ENCODE measurements at places on chromosomes 7 and 10.
A peak's percentile ranks its signal among the peaks of the same experiment; 100 is the strongest.

DNA sequence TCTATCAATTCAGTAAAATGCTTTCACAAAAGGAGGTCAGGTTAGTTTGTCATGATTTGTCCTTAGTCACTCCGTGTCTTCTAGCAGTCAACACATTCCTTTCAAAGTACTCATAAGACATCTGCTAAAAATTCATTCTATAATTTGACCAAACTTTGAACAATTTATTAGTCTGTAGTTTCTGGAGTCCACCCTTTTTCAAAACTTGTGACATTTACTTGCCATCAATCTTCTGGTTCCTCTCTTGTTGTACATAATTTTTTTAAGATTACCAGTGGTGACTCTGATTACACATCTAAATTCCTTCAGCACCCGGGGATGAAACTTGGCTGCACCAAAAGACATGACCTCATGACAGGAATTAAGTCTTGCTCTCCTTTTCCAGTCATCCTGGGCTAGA, 130.1 kb downstream of the NEBL start:
- DNase-seq: no peak

GRCh38 chr7:29270594-29271318, 76.2 kb downstream of the CHN2 start:
- DNase-seq: no peak

GRCh38 chr10:72375585-72375984, 20.9 kb upstream of the DNAJB12 start:
- no peak for DNase-seq

DNA sequence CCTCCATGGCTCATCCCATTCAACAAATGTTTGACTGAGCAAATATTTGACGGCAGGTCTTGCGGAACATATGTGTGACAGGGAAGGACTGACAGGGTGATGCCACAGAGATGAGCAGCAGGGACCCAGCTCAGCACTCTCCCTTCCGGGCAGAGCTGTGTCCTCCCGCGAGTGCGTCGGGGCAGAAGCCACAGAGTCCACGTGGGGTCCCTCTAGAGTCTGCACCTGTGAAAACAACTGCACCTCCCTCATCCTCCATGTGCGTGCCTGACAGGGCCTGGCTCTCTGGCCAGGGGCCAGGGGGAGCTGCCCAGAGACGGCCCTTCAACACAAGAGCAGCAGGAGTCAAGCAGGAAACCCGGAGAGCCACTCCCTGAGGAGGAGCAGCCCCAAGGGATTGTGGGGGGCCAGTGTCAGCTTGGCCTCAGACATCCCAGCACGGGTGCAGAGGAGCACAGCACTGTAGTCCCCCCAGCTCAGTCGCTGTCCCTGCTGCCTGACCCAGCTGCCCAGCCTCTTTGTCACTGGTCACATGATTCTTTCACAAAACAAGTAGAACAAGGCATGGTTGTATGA, 83.6 kb upstream of the TMEM72 start:
- DNase-seq: peak; percentile 25

DNA sequence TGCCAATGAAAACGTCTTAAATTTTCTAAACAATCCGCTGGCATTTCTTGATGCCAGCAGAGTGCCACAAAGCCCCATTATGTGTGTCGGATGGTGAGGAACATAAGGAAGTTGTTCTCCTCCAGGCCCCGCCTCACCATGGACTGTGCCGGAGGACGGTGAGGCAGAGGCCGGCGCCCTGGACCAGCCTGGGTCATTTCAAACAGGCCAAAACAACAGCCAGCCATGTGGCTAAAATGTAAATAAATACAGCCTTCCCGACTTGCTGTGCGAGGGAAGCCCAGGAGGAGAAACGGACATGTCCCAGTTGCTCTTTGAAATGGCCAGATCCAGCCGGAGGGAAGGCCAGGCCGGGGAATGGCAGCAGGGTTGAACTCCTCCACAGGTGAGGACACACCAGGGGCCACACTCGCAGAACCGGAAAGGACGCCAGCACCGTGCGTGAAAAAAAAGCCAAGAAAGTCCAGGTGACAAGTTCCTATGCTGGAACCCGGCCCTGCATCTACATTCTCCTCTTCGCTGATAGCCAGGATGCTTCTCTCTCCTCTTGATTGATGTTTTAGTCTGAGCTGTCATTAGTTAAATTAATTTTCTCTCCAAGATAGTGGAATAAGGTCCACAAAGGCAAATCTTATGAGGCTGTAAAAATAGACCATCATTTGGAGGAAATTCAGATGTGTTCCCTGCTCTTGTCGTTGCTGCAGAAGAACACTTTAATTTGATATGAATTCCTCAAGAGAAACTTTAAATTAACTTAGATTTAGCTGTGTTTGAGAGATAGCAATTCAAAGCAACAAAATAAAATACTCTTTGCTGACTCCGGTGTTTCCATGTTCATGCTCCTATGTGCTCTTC, 64.6 kb downstream of the EBF3 start:
- DNase-seq: no peak

DNA sequence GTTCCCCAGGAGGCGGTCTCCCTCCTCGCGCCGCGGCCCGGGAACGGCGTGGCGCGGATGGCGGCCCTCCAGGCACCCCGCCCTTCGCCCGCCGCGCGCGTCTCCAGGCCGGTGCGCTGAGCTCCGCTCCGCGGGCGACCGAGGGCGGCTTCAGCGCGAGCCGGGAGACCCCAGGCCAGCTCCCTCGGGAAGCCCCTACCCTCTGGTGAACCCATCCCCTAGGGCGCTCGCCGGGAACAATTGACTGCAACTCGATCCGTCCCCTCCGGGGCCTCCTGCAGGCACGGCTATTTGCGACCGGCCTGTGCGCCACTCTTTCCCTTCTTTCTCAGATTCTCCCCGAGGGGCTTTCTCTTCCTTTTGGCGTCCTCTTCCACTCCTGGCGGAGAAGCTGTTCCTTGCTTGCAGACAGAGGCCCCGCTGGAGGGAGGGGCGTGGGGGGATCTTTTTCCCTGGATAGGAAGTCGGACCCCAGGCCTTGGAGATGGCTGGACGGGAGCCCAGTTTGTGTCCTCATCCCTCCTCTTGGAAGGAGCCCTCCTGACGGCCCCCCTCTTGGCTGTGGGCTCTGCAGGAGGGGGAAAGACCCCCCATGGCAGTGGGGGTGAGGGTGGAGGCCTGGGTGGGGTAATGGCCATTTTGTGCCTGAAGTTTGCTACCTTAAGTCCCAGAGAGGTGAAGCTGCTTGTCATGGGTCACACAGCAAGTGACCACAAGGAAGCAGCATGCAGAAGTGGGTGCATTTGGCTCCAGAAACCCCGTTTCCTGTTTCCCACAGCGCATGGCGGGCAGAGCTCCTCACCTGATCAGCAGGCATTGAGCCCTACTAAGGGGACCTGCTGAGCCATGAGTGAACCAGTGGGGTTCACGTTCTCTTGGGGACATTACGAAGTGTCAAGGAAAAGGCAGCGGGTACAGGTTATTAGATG, 171.2 kb upstream of the TNRC18 start:
- DNase-seq: peak; percentile 89

DNA sequence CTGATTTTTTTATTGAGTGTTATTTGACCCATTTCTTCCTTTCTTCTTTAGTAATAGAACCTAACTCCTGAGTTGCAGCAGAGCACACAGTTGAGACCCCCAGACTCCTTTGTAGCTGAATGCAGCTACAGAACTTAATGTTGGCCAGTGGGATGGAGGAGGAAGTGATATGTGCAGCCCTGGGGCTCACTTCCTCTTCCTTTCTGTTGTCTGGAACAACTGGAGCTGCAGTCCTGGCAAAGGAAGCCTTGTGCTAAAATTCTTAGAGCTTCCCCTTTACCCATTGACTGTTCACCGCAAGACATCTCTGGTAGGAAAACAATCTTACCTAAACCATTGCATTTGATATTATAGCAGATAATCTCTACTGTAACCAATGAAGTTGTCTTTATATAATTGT, 86.6 kb downstream of the ITGB8 start:
- no peak for DNase-seq

DNA sequence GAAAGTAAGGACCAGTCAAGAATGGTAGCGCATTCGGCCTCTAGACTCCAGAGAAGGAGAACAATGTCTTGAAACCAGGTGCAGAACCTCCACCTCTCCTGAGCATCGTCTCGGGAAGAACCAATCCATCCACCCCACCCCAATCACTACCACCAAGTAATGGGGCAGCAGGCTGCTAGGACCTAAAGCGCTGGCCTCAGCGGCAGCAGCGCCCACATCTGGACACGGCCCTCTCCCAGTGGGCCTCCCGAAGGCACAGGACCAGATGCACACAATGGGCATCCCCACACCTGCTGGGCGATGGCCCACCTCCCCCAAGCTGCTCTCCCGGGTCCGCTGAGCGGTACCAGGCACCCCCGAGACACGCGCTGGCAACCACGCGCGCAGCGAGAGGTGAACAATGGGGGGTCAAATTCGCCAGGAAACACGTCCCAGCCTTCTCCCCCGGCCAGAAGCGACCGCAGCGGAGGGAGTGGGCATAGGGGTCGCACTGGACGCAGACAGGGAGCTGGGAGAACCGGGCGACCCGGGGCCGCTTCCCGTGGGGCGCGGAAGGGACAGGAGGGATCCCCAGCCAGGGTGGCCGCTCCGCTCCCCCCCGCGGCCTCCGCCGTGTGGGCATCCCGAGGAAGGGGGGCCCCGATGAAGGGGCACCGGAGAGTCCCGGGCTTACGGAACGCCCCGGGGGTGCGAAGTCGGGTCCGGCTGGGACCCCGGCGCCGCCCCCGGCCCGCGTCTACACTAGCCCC, 506 bp downstream of the CTTNBP2 start:
- peak; percentile 72 for DNase-seq

DNA sequence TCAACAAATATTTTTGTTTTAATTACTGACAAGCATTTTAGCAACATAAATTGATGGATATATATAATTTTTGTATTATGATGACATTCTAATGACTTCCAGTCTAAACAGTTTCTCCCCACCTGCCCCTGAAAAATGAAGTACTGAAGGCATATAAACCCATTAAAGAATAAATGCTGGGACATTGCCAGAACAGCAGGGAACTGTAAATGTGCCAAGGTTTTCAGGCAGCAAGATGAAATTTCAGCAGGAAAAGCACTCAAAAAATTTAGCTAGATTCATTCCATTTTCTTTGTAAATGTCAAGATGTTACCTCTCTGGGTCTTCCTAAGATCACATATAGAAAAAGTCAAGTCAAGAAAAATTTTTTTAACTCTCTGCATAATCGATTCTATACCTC, 11.0 kb upstream of the TLL2 start:
- DNase-seq: no peak

DNA sequence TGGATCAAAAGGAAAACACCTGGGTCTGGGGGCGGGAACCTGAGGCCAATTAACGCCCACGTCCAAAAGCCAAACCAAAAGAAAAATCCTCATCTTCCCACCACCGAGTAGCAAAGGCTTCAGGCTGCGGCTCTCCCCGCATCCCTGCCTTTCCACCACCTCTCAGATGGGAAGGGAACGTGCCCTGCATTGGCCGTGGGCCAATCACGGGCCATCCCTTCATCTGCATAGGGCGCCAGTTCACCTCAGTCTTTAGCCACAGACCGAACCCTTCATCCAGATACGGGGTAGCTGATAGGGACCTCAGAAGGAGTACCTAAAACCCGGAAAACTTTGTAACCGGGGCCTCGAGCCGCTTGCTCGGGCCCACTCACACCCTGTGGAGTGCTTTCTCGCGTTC, 626 bp downstream of the PRPF18 start:
- no peak for DNase-seq

- no peak for DNase-seq
Observed at GRCh38 chr10:117360016-117360415, 15.2 kb downstream of the PDZD8 start.

GRCh38 chr10:77233466-77233865, 404.1 kb downstream of the KCNMA1 start:
- no peak for DNase-seq

DNA sequence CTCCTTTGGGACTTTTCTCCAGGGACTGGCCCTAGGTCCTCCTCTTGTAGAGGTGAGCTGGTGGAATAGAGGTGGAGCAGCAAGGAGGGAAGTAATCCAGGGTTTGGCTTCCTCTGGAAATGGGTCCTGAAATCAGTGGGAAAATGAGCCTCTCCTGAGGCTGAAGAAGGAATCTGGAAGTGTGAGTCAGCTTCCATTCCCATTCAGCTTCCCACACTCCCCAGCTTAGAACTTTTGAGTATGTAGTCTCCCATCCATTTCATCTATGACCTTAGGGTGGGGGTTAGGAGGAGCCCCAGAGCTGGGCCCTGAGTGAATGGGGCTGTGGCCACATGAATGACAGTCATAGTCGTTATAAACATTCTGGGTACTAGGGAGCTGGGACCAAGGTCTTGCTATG, 17.7 kb downstream of the LDB1 start:
- DNase-seq: no peak

Data from NCI-H1417 (cell line).